ENCODE measurements at places on chromosomes 6 and 20.

DNA sequence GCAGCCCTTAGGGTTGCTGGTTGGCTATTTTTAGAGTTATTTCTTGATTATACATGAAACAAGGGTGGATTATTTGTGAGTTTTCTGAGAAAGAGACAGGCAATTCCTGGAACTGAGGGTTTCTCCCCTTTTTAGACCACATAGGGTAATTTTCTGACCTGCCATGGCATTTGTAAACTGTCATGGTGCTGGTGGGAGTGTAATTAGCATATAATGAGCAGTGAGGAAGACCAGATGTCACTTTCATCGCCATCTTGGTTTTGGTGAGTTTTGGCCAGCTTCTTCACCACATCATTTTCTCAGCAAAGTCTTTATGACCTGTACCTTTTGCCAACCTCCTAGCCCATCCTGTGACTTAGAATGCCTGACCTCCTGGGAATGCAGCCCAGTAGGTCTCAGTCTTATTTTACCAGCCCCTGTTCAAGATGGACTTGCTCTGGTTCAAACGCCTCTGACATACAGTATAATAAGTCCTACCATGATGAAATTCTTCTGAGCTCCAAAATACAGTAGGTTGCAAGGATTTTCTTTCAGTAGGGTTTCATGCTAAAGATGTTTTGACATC lies 117.1 kb downstream of the ISM1 start:
- DNase-seq, result no peak

DNA sequence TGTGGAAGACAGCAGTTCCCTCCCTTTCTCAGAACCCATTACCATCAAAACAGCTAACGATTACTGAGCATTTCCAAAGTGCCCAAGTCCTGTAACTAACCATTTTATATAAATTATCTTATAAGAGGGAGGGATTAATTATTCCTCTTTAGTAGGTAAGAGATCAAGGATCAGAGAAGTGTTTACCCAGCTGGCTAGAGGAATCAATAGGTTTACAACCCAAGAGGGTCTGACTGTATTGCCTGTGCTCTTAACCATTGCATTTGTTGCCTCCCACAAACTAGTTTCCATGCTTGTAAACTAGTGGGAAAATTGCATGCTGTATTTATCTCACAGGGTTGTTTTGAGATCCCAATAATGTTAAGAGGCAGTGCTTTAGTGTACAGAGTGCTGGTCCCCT lies 3.7 kb upstream of the DBNDD2 start:
- no peak for DNase-seq

DNA sequence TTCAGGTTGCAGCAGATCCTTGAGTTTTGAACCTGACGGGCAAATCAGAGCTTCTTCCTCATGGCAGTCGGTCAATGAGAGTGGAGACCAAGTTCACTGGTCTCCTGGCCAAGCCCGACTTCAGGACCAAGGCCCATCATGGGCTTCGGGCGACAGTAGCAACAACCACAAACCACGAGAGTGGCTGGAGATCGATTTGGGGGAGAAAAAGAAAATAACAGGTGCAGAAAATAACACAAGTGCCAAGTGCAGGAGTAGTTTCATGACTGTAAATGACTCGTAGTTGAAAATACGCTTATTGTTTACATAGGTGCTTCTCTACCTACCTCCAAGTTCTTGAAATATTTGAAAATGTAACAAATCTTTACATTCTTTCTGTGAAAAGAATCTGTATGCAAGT lies 56.1 kb downstream of the DCBLD1 start:
- DNase-seq, result no peak

DNA sequence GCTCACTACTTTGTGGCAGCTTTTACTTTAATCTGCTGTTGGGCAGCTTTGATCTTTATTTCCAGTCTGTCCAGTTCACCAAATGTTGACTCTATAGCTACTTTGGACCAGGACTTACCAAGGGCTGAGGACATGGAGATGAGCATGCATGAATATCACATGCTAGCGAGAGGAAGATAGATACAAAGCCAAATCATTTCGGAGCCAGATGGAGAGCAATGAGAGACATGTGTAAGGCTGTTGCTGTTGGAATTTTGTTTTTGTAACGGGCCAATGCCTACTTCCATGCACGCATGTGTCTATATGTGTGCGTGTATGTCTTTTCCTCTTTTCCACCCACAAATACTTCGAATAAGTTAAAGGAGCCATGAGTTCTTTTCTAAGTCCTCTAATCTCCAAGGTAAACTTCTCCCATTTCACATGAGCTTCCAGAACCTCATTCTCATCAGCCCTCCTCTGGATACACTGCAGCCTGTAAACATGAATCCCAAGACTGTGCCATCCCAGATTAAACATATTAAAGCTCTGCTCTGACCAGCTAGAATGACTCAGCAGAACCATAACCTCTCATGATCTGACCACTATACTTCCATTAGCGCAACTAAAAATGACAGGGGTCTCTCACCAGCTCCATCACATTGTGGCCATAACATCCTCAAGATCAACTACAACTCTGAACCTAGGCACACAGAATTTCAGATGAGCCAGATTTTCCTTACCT lies 160.7 kb downstream of the LRFN2 start:
- no peak for DNase-seq

DNA sequence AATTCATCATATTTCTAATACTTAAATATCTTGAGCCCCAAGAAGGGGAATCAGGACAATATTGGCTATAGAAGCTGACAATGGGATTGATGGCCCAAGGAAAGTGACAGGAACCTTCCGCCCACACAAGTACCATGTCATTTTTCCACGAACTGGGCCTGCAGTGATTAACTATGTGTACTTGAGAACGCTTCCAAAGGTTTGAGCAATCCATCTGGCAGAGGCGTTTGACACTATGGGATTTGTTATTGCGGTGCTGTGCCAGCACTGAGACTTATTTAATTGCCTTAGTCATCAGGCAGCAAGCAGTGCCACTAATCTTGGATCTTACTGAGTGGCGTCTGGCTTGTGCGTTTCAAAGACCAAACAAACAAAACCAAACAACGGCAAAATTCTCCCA lies 135.6 kb upstream of the UST start:
- peak; percentile 34 for DNase-seq

GRCh38 chr6:137415127-137415833 lies 78.9 kb downstream of the OLIG3 start:
- DNase-seq, result peak; percentile 80

DNA sequence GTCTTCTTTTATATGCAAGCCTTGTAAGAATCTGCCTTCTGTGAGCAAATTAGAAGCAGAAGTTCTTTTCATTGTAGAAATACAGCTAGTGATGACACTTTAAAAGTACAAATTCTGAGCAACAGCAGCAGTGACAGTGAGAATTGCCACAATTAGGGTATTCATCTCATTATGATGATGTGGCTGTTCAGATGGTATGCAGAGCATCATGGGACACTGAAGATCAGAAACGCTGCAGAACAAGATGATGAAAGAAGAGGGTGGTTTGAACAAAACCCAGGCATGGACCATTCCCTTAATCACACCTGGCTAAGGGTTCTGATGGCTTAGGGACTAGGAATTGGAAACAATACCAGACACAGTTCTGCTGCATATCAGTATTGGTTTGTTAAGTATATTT lies 312.7 kb upstream of the TBX18 start:
- no peak for DNase-seq

- peak; percentile 81 for DNase-seq
These were observed 231.9 kb downstream of the PKHD1 start for GRCh38 chr6:51855310-51856082.

GRCh38 chr20:31698803-31699718 lies 23.6 kb downstream of the BCL2L1 start:
- peak; percentile 93 for DNase-seq

DNA sequence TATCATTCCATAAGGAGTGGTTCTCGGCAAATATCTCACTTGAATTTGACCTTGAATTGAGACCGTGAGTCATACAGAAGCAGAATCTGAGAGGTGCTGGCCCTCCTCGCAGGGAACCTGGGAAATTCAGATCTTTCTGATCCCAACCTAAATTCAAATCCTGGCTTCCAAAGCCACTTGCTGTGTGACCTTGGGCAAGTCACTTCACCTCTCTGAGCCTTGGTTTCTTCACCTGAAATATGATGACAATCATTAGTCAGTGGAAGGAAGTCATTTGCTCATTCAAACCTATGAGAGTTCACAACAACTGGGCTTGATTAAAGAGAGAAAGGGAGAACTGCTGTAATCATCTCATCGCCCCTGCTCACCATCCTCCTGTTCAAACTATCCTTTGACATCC lies 7.2 kb downstream of the BPIFA3 start:
- DNase-seq, result no peak

GRCh38 chr6:23456396-23456795 lies 669.6 kb upstream of the NRSN1 start:
- DNase-seq, result no peak

DNA sequence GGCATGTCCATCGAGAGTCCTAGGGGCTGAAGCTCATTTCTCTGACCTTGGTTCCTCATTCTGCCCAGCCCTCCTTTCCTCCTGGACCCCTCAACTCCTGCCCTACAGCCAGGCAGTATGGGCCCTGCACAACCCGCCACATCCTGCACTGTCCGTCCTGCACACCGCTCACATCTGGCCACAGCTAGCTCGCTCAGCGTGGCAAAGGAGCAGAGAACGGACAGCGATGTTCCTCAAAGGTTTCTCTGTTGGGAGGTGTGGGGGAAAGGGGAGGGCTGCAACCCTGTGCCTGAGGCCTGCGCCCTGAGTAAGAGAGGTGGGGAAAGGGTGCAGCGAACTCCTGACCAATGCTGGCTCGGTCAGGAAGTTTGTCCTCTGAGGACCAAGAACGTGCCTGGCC lies 90.1 kb downstream of the PXDC1 start:
- no peak for DNase-seq

GRCh38 chr6:116535109-116535508 lies 10.4 kb downstream of the TRAPPC3L start:
- DNase-seq, result no peak

DNA sequence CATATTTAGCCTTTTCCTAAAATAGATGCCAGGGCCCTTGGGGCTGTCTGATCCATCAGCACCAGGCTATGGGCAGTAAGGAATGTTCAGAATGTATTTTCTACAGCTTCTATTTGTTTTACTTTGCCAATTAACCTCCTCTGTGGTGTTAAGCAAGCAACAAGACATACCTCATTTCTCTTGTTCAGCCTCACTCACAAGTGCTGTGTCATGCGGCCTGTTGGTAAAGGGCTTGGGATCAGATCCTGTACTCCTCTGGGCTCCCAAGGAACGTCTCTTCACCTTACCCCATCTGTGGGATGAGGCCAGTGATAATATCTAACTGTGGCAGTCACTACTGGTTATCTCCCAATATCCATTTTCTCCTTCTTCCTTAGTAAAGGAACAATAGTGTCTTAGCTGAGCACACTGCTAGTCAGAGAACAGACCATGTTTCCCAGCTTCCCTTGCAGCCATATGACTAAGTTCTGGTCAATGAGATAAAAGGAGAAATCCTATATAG lies 7.0 kb upstream of the DSTN start:
- DNase-seq, result no peak

DNA sequence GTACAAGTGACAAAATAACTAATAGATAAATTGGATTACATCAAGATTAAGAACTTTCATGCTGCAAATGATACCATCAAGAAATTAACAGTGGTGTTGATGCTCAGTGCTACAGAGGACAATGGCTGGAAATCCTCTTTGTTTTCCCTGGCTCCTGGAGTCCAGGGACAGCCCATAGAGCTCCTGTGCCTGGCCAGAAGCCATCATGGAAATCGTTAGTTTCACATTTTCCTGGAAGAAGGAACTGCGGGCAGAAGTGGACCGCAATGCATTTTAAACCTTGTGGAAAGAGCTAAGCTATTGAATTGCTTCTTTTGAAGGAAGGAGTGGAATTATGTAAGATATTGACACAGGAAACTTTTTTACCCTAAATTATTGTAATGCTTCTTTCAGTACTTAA lies 276.0 kb downstream of the GJA1 start:
- DNase-seq, result no peak

- no peak for DNase-seq
These were observed 31.9 kb upstream of the CDH4 start for GRCh38 chr20:61220131-61220530.

DNA sequence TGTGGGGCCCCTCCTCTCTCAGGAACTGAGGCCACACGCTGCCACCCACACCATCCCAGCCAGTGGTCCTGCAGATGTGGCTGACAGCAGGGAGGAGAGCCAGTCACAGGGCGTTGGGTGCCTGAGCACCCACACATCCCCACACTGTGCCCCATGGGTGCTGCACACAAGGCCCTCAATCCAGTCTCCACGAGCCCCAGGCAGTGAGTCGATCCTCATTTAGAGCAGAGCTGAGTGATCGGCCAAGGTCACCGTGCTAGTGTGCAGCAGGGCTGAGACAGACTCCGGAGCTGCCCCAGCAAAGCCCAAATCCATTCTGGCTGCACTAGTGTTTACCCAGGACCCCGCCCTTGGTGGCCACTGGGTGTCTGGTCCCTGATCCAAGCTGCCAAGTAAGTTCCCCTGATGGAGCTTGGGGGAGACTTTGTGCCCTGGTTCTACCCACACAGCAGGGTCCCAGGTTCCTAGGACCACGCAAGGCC lies 9.0 kb downstream of the C20orf203 start:
- DNase-seq, result no peak
